Upper lobe of left lung (tissue), 6 donors: ENCODE measurements at places on chromosomes 2 and 18.

- H3K27ac ChIP-seq: no peak overlapping the region
- H3K36me3 ChIP-seq: no peaks in the 10 kb centered on the region
- H3K4me3 ChIP-seq: no peak overlapping the region
- DNase-seq: no peak
- no peaks in the 10 kb centered on the region for H3K27me3 ChIP-seq
- H3K4me1 ChIP-seq: no peaks in the 10 kb centered on the region
Measured at GRCh38 chr18:71130351-71130750, 841.5 kb downstream of the SOCS6 start.

DNA sequence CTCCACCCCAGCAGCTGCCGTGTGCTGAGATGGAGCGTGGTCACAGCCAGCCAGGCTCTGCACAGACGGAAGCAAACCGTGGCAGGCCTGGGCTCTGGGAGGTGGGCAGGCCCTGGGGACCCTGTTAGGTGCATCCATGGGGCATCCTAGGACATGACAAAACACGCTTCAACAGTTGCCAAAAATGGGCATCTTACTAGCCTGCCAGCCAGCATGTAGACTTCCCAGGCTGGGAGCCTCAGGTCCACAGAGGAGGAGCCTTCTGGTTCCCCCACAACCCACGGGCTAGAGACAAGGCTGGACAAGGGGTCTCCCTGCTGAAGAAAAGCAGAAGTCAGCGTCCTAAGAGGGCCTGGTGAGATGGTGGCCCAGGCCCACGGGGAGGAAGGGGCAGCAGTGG, 139.5 kb downstream of the HDAC4 start:
- H3K36me3 ChIP-seq: no peaks in the 10 kb centered on the region
- H3K4me1 ChIP-seq: peaks cover 46% of the 10 kb centered on the region
- no peak for DNase-seq
- no peaks in the 10 kb centered on the region for H3K27me3 ChIP-seq
- H3K27ac ChIP-seq: no peak overlapping the region
- H3K4me3 ChIP-seq: no peak overlapping the region

GRCh38 chr2:225270053-225270452, 129.5 kb upstream of the NYAP2 start:
- H3K4me1 ChIP-seq: no peaks in the 10 kb centered on the region
- H3K27me3 ChIP-seq: no peaks in the 10 kb centered on the region
- DNase-seq: no peak
- no peak overlapping the region for H3K27ac ChIP-seq
- H3K4me3 ChIP-seq: no peak overlapping the region

- no peak overlapping the region for H3K27ac ChIP-seq
- H3K4me1 ChIP-seq: peaks cover 12% of the 10 kb centered on the region
- no peaks in the 10 kb centered on the region for H3K27me3 ChIP-seq
- H3K4me3 ChIP-seq: no peak overlapping the region
- no peaks in the 10 kb centered on the region for H3K36me3 ChIP-seq
Measured at GRCh38 chr18:36757081-36757480, 71.7 kb downstream of the TPGS2 start.

GRCh38 chr2:20937353-20937752, 106.5 kb downstream of the APOB start:
- H3K4me1 ChIP-seq: no peaks in the 10 kb centered on the region
- no peak overlapping the region for H3K4me3 ChIP-seq
- H3K27me3 ChIP-seq: no peaks in the 10 kb centered on the region
- H3K36me3 ChIP-seq: no peaks in the 10 kb centered on the region
- H3K27ac ChIP-seq: no peak overlapping the region

GRCh38 chr2:38274286-38275276, 102.5 kb downstream of the ATL2 start:
- DNase-seq: no peak
- H3K27me3 ChIP-seq: no peaks in the 10 kb centered on the region
- H3K36me3 ChIP-seq: no peaks in the 10 kb centered on the region

DNA sequence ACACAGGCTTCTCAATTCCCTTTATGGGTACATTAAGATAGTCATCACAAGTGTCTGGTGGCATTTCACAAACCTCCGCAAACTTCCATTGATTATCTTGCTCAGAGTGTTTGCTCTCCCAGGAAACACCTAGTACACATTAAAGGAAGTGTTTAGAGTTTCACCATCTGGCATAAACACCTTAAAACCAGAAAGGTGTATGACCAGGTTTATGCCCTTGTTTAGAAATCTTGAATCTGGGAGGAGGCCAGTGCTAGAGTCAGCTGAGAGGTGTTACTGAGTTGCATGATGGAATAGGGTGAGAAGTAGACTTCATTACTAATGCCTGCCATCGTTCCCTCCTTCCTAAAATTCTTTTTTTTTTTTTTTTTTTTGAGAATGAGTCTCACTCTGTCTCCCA, 78.9 kb upstream of the FAM237A start:
- H3K27me3 ChIP-seq: no peaks in the 10 kb centered on the region
- no peaks in the 10 kb centered on the region for H3K4me1 ChIP-seq
- H3K27ac ChIP-seq: no peak overlapping the region
- H3K36me3 ChIP-seq: no peaks in the 10 kb centered on the region
- no peak overlapping the region for H3K4me3 ChIP-seq

DNA sequence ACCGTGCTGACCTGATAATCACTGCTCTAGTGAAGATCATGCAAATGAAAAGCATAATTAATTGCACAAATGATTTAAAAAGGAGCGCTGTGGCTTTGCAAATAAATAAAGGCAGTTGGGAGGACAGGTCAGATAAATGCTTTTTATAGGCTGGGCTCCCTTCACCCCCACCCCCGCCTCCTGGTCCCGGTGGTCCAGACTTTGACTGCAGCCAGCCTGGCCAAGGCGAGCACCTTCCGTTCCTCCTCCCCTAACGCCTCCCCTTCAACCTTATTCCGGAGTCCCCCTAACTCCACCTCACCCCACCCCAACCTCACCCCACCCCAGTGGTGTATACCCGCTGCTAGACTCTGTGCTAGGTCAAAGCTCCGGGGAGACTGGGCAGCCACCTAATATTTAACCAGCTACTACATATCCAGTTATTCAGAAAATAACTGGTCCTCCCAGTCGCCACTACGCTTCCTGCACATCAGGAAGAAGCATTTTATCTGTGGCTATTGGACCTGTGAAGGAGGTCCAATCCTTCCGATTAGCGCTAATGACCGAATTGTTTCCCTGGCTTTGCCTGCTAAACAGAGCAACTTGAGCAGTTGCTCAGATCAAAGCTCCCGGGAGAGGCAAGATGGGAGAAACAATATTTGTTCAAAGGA, 3.7 kb upstream of the SP9 start:
- no peak for DNase-seq
- peaks cover 99% of the 10 kb centered on the region for H3K27me3 ChIP-seq
- H3K4me1 ChIP-seq: peaks cover 59% of the 10 kb centered on the region
- no peak overlapping the region for H3K27ac ChIP-seq
- no peaks in the 10 kb centered on the region for H3K36me3 ChIP-seq

DNA sequence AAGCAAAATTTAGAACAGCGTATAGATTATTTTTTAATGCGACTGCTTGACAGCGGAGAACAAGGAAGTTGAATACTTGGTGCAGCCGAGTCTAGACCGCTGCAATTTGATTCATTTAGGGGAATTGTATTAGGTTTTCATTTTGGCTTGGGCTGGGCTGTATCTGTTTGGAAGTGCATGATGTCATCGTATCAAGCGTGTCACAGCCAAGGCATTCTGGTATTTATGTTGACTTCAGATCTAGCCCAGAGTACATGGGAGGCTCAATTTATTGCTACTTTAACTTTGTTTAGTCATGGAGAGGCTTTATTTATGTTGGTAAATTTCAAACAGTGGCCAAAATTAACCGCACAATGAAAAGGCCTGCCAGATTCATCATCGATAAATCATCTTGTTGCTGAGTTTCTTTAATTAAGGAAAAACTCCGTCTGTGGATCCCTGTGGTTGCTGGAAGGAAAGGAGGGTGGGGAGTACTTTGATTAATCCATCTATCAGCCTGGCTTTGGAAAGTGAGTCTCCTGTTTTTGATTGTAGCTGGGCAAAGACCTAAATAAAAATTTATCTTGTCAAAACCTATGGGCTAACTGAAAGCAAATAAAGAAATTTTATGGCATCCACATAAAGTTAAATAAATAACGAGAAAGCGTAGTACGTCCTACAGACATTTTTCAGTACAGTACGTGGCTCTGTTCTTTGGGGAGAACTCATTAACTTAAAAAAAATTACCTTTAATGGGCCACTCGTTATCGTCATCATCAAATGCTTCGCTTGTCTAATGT, 230.4 kb upstream of the SPRED2 start:
- no peak overlapping the region for H3K4me3 ChIP-seq
- DNase-seq: no peak
- no peaks in the 10 kb centered on the region for H3K36me3 ChIP-seq
- H3K27me3 ChIP-seq: no peaks in the 10 kb centered on the region
